Stimulated activated CD4-positive, alpha-beta T cell treated with anti-CD3 and anti-CD28 coated beads, TNF-alpha, amount 100 ng/mL, for 1 hour (primary cell): ENCODE measurements at places on chromosomes 2 and 18.

GRCh38 chr2:52904355-52904891 is 863.2 kb upstream of the CHAC2 start:
- no peak for DNase-seq

DNA sequence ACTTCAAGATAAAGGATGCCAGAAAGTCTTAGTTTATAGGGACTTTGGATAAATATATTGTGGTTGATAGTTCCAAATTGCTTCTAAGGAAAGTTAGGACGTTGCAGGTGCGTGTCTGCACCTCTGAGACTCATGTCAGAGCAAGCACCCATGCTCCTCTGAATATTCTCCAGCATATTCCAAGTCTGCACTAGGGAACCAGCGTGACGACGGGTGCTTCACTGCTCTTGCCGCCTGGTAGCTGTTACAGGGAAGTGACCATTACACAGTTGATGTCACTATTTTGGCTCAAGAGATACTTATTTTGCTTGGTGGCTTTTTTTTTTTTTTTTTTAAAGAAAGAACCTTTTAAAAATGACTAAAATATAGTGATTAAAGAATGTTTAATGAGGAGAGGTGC is 35.6 kb downstream of the GATA6 start:
- no peak for DNase-seq

DNA sequence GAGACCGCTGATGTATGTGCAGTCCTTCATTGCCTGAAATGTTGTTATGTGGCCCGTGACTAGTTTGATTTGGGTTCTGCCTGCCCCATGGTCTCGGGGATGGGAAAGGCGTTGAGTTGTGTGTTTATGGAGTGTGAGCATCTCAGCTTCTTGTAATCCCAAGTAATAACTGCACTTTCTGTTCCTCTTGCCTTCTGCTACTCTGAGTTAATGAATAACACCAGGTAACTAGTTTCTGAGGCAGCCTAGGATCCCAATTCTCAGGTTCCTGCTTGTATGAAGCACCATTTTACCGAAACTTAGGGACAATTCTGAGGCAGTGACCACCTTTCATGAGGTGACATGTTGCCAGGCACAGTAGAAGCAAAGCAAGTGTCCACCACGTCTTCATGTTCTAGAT is 170.0 kb downstream of the ALK start:
- DNase-seq: no peak

- DNase-seq: no peak
Measured at GRCh38 chr2:66344087-66344663, 90.8 kb upstream of the MEIS1 start.

DNA sequence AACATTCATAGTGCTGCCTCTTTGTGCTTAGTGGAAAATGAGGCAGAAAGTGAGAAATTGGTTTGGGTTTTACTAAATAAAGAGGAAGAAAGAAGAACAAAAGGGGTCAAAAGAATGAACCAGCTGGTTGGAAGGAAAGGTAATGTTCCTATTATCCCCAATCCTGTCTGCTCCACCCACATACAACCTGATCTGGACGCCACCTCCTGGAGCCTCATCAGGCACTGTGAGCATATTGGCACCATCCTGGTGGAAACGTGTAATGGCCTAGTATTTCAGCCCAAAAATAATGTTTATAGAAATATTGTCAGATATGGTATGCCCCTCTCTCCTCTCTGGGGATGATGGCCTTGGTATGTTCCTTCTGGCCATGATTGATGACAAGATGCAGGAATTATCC is 35.6 kb upstream of the ASNSD1 start:
- no peak for DNase-seq

- DNase-seq: no peak
Measured at GRCh38 chr2:31216734-31217133, 581 bp downstream of the CAPN14 start.

GRCh38 chr2:79432731-79433146 is 80.1 kb upstream of the CTNNA2 start:
- DNase-seq: no peak

GRCh38 chr2:140086964-140087363 is 1306.8 kb upstream of the NXPH2 start:
- DNase-seq: no peak

DNA sequence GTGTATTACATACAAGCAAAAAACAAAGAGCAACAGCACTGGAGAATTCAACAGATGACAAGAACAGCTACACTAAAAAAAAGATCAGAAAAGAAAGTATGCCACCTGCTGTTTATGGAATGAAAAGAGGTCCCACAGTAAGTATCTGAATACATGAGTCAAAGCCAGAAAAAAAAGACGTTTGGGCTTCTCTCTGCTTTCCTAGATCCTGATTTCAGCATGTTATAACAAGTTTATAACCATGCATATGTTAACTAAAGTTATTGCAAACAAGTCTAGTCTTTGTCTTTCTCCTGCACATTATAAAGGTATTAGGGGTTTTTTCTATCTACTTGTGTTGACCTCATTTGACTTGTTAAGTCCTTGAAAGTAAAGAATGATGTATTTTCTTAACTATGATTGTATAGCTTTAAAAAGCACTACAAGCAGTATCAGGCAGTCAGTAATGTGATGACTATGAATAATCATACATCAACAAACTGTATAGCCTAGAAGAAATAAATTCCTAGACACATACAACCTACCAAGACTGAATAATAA is 108.5 kb upstream of the COL5A2 start:
- DNase-seq: no peak

- DNase-seq: no peak
Measured at GRCh38 chr18:9296233-9297006, 38.2 kb upstream of the TWSG1 start.

- DNase-seq: no peak
Measured at GRCh38 chr2:54967759-54968365, 82.4 kb downstream of the RTN4 start.

DNA sequence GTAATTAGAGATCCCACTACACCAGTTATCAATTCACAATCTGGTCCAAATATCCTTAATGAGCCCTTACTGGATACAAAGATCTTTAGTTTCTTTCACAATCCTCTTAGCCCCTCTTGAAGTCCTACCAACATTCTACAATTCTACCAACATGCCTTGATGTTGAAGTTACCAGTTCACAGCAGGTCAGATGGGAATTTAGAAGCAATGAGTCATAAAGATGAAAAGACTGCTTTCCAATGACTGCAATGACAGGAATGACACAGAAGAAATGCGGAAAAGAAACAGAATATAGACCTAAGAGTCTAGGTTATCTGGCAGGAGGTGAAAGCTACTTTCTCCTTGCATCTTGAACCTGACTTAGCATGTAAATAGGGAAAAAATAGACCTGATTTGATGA is 24.5 kb downstream of the RTTN start:
- no peak for DNase-seq

DNA sequence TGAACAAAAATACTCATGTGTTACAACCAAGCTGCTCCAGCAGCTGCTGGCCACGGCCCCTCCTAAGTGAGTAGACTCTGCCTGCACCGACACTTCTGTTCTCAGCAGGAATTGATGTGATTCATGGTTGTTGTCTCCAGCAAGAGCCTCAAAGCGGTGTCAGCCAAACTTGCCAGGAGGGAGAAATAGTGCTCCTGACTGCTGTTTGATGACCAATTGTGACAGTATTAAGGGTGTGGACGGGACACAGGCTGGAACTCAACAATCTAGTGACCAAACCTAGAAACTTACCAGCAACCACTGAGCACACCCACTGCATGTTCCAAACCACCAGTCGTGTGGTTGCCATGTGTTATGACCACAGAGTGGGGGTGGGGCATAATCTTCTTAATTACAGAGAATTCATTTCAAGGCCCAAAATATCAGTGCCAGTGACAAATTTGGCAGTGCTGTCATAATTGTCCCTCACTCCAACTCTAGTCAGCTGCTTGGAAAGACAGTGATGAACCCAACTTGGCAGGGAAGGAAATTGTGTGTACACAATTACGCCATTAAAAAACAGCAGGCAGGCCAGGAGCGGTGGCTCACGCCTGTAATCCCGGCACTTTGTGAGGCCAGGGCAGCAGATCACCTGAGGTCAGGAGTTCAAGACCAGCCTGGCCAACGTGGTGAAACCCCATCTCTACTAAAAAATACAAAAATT is 30.4 kb downstream of the FBLN7 start:
- no peak for DNase-seq

GRCh38 chr2:181697571-181697970 is 17.3 kb upstream of the NEUROD1 start:
- no peak for DNase-seq

DNA sequence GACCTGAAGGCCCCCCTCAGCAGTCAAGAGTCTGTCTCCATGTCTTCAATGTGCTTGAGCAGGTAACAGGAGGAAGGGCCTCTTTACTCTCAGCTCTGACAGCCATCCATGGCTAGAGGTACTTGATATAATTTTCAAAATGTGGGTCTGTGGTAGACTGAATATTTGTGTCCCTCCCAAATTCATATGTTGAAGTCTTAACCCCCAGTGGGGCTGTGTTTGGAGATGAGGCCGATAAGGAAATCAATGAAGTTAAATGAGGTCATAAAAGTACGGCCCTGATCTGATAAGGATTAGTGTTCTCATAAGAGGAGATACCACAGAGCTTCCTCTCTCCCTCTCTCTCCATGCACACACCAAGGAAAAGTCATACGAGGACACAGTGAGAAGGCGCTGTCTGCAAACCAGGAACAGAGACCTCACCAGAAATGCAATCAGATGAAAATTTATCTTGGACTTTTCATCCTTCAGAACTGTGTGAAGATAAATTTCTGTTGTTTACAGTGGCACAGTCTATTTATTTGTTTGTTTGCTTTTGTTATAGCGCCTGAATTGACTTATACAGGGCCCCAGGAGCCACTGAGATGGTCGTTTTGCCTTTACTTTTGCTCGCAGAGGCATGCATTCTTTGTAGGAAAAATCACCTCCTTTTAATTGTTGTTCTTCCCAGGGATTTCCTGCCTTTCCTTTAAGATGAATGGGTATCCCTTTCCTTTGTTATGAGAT is 274.8 kb upstream of the TRIB2 start:
- DNase-seq: no peak
